ENCODE measurements at places on chromosomes 11 and 22.

DNA sequence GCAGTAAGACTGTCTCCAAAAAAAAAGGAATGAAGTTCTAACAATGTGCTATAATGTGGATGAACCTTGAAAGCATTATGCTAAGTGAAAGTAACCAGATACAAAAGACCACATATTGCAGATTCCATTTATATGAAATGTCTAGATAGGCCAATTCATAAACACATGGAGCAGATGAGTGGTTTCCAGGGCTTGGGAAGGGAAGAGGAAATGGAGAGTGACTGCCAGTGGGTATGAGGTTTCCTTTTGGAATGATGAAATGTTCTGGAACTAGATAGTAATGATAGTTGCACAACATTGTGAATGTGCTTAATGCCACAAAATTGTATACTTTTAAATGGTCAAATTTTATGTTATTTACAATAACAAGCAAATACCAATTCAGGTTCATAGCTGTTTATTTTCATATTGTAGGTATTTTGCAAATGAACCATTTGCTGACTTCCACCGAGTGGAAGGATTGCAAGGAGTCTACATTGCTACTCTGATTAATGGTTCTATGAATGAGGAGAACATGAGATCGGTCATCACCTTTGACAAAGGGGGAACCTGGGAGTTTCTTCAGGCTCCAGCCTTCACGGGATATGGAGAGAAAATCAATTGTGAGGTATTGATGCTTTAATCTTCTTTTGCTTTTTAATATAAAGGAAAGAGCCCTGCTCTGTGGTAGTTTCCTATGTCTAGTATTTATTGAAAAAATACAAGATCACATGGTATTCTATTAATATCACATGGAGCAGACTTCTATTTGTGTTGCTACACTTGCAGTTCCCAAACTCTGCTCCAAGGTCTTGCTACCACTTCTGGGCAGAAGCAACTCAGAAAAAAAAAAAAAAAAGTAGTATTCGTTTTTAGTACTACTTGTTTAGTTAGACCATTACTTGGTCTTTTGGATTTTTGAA, 67.7 kb upstream of the SORL1-AS1 start:
- DNase-seq: no peak

DNA sequence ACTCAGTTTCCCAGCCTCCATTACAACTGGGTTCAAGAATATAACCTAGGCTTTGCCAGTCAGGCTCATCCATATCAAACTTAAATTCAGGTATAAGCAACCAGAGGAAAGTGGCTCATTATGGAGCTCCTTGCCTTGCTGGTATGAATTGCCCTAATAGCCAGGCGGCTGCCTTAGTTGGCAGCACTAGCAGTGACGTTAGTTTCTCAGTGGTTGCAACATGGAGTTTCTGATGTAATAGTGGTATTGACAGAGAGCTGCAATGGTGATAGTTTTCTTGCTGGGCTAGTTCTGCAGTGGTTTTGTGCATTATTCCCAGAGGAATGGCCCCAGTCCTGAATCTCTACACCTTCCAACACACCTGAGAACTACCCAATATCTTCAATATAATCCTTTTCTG, 3.8 kb upstream of the TMEM123 start:
- DNase-seq: no peak

GRCh38 chr22:22021162-22021750, 38.7 kb upstream of the TOP3B start:
- DNase-seq: no peak

- no peak for DNase-seq
Measured at GRCh38 chr11:41955066-41955465, 495.6 kb upstream of the LRRC4C start.

- no peak for DNase-seq
Measured at GRCh38 chr11:95668131-95668530, 121.5 kb downstream of the FAM76B start.

- DNase-seq: no peak
Measured at GRCh38 chr11:99585606-99586005, 564.9 kb downstream of the CNTN5 start.

- DNase-seq: no peak
Measured at GRCh38 chr11:32044158-32044863, 46.6 kb upstream of the RCN1 start.

GRCh38 chr11:64500176-64501013, 90.6 kb upstream of the SLC22A12 start:
- no peak for DNase-seq

GRCh38 chr22:43297270-43298061, 45.7 kb downstream of the SCUBE1 start:
- DNase-seq: no peak

- DNase-seq: no peak
Measured at GRCh38 chr22:44496305-44496704, 1.7 kb downstream of the RTL6 start.

DNA sequence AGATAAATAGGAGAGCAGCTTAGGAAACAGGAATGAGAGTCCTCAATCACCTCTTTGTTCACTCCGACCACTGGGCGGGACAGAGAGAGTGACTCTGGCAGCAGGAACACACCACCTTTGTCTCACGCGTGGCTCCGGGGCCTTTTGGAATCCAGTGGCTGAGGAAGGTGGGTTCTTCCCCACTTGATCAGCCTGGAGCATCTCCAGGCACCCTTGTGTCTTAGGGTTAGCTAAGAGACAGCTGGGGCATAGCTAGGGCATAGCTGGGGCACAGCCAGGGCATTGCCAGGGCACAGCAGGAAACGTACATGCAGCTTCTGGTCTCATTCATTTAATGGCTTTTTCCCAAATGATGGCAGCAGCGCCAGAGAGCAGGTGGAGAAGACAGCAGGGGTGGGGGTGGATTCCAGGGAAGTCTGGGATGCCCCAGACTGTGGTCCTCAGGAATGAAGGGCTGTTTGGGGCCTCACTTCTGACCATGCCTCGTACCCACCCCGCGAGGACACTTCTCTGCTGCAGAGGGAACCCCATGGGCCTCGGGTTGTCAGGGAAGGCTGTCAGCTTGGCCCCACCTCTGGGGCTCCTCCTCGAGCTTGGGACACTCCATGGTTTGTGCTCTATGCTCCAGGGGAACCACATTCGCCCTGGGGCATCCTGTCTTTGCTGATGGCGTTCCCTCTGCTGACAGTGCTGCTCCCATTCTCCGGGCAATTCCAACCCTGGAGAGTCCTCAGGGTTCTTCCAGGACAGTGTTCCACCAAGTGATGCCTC, 30.4 kb upstream of the SHANK2 start:
- no peak for DNase-seq

DNA sequence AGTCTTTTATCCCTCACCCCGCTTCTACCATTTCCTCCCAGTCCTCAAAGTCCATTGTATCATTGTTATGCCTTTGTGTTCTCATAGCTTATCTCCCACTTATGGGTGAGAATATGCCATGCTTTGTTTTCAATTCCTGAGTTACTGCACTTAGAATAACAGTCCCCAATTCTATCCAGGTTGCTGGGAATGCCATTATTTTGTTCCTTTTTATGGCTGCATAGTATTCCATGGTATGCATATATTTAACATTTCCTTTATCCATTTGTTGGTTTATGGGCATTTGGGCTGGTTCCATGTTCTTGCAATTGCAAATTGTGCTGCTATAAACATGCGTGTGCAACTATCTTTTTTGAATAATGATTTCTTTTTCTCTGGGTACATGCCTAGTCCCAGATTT, 114.9 kb downstream of the VPREB1 start:
- DNase-seq: no peak

DNA sequence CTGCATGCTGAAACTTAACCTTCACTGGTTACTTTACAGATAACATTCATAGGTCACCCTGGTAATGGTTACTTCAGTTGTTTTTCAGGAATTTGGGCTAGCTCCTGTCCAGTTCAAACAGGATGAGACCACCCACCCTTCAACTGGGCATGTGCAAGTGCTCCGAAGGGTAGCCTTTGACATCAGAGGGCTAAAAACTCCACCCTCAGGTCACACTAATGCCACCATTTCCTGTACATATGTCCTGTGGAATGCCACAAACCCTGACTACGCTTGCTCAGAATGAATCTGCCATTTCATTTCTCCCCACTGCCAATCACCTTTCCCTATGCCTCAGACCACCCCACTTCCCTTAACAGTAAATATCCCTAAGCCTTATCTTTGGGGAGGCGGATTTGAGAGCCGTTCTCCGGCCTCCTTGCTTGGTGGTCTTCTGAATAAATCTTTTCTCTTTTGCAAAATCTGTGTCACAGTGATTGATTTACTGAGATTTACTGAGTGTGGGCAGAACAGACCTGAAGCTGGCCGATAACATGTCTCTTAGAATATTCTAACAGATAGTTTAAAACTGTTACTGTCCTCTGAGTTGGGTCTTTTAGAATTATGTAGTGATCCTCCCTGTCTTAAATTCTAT, 25.4 kb upstream of the FXYD2 start:
- no peak for DNase-seq

- no peak for DNase-seq
Measured at GRCh38 chr22:49179175-49179574, 648.5 kb downstream of the BRD1 start.

- DNase-seq: no peak
Measured at GRCh38 chr11:104614961-104615360, 283.3 kb downstream of the CASP12 start.

- DNase-seq: no peak
Measured at GRCh38 chr11:116962108-116962507, 124.7 kb upstream of the APOA1 start.

DNA sequence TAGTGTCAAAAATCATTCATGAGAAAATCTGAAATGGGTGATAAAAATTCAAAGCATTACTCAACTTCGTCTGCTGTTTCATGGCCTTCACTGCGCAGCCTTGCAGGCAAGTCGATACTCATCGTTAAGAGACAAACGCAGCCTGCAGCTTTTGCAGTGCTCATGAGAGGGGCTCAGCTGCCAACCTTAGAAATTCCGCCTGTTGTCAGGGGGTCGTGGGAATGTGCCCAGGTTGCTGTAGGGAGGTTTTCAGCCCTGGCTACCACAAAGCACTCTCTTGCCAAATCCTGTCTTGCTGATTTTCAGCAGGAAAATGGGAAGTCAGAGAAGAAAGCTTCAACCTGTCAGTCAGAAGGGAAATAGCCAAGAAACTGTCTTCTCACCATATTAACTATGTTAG, 25.4 kb upstream of the GRAMD1B start:
- no peak for DNase-seq

DNA sequence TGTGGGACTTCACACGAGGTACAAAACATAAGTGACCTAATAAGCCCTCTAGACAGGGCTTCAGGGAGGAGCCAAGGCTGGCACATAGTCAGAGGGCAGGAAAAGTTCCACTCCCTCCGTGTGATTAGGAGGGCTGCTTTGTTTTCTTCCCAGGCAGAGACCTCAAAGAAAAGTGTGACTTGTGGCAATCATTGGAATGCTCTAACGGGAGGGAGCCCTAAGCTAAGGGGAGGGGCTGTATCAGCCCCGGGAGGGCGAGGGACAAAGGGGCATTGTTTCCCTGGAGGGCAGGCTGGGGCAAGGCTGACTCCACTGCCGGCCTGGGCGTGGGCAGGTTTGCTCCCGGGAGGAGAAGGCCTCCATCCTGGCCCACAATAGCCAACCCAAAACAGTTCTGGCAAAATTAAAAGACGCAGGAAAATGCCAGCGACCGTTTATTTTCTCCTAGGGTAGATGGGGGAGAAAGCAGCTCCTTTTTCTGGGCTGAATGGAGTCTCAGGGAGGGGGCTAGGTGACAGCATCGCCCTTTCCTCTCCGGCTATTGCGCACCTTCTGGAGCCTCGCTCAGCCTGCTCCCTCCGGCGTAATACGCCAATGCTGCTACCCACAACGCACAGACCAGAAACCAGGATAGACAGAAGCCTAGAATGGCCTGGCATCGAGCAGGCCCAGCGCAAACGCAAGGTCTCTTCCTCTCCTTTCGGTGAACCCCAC, 60.2 kb downstream of the ENDOD1 start:
- no peak for DNase-seq

DNA sequence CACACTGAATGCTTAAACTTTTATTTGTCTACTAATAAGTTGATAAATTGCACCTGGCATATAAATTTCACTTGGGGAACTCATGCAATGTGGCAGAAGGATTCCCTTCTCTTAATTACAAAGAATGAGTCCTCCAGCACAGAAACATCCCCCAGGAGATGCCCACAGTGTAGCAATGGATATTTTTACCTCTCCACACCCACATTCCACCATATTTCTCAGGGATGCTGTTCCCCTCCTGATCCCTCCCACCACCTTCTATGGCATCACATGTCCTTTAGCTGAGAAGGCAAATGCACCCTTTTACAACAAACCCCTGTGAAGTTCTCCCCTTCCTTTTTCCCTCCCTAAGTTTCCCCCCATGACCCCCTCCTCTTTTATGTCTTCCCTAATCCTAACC, 56.1 kb upstream of the UBASH3B start:
- no peak for DNase-seq

- DNase-seq: no peak
Measured at GRCh38 chr11:93655581-93656255, 5.8 kb upstream of the CEP295 start.

DNA sequence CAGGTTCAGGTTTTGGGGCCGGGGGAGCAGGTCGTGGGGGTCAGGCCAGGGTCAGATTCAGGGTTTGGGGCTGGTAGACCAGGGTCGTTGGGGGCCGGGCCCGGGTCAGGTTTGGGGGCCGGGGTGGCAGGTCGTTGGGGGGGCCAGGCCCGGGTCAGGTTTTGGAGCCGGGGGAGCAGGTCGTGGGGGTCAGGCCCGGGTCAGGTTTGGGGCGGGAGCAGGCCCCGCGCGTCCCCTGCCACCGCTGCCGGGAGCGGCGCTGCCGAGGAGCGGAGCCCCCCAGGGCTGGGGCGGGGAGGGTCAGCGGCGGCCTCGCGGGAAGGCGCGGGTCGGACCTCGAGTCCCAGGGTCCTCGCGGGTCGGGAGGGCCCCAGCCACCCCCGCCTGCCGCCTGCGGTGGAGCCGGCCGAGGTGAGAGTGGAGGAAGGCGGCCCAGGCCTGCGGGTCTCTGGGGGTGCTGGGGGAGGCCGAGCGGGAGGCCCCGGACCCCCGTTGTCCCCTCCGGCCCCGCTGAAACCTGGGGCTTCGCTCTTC, 535 bp downstream of the TRABD start:
- DNase-seq: no peak

DNA sequence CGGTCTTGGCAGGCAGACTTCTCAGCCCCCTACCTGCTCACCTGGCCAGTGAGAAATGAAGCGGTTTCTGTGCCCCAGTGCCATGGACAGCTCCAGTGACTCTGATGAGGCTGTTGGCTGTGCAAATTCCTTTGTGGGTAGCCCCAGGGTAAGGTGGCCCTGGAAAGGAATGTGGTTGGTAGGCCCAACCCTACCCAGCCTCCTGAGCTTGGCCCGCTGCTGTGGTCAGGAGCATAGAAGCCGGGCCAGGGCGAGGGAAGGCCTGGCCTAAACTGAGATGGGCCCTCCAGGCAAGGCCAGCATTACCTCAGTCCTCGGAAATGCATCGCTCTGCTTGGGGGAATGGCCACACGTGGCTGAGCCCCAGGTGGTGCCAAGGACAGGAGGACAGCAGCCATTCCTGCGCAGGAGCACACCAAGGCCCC, 16.9 kb downstream of the DAGLA start:
- DNase-seq: no peak

- DNase-seq: no peak
Measured at GRCh38 chr22:22425783-22426624, 82.5 kb downstream of the ZNF280B start.

DNA sequence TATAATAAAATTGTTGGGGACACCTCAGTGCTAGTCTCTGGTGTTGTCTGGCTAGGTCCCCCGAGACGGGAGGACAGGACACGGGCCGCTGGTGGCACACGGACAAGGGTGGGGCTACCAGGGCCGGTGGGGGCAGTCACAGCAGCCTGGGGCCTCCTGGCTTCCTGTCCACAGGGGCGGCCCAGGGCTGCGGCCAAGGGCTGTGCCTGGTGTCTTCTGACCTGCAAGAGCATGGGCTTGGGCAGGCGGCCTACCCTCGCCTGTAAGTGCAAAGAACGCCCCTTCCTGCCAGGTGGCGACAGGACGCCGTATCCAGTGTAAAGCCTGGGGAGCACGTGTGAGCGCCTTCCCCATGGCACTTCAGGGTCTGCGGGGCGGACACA, 3.6 kb downstream of the LRFN4 start:
- DNase-seq: no peak

Measured in activated naive CD4-positive, alpha-beta T cell (primary cell).